MM.1S (cell line): ENCODE measurements at places on chromosomes 5 and 9.

DNA sequence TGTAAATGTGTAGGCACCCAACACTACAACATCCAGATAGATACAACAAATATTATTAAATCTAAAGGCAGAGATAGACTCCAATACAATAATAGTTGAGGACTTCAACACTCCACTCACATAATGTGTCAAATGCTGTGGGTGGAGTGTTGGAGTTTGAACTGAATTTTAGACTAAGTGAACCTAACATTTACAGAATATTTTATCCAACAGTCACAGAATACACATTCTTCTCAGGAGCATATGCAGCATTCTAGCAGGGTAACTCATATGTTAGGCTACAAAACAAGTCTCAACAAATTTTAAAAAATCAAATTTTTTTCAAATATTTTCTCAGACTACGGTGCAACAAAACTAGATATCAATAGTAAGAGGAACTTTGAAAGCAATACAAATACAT is 648.7 kb upstream of the CDH18 start:
- no peak overlapping the region for H3K4me3 ChIP-seq
- H3K27me3 ChIP-seq, result no peaks in the 10 kb centered on the region
- DNase-seq, result no peak
- H3K36me3 ChIP-seq, result no peaks in the 10 kb centered on the region

DNA sequence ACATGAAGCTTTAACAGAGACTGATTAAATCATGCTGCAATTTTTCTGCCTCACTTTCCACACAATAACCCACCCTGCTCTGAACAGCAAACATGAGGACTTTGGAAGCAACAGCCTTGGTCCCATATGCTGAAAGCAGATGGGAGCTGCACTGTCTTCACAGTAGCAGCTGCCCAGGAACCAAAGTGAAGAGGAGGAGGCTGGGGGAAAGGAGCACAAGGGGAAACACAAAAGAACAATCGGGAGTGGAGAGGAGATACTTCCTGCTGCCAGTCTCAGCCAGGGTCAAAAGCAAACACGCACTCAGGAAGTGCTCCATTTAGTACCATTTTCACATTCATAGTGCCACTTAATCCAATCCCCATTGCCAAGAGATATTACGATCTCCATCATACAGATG is 183.3 kb upstream of the PUM3 start:
- no peak for DNase-seq
- H3K27me3 ChIP-seq, result no peaks in the 10 kb centered on the region
- H3K27ac ChIP-seq, result no peak overlapping the region
- H3K4me3 ChIP-seq, result no peak overlapping the region
- H3K4me1 ChIP-seq, result no peaks in the 10 kb centered on the region

DNA sequence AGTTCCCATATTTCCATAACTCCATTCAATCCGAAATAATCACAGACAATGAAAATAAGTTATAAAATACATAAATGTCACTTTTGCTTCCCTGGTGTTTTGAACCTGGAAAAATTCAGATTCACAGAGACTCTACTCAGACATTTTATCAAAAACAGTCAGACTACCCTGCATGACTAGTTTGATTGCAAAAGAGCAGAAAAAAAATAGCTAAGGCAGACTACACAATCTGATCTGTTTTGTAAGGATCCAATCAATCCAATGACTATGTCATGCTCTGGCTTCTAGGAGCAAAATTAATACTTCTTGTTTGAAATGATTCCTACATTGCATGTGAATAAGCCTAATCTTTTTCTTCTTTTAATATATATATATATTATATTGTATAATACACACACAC is 1262.6 kb downstream of the EFNA5 start:
- no peaks in the 10 kb centered on the region for H3K4me1 ChIP-seq
- H3K4me3 ChIP-seq, result no peak overlapping the region
- no peaks in the 10 kb centered on the region for H3K27me3 ChIP-seq
- no peaks in the 10 kb centered on the region for H3K36me3 ChIP-seq

DNA sequence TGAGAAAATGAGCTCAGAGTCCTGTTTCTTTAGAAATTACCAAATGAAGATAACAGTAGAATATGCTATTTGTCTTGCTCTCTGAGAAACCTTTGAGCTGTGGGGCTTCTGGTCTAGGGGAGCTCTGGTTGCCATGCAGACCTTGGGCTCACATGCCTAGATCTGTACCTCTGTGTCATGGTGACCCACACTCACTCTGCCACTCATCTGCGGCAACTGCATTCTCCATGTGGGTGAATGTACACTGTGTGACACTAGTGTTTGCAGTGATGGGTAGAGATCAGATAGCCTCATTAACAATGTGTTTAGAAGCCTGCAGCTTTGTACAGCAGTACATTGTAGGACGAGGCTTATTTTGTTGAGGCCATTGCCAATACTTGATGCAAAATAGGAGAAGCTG is 521.2 kb downstream of the CHSY3 start:
- H3K27me3 ChIP-seq, result no peaks in the 10 kb centered on the region
- no peaks in the 10 kb centered on the region for H3K4me1 ChIP-seq
- DNase-seq, result no peak
- no peak overlapping the region for H3K4me3 ChIP-seq
- H3K36me3 ChIP-seq, result no peaks in the 10 kb centered on the region

DNA sequence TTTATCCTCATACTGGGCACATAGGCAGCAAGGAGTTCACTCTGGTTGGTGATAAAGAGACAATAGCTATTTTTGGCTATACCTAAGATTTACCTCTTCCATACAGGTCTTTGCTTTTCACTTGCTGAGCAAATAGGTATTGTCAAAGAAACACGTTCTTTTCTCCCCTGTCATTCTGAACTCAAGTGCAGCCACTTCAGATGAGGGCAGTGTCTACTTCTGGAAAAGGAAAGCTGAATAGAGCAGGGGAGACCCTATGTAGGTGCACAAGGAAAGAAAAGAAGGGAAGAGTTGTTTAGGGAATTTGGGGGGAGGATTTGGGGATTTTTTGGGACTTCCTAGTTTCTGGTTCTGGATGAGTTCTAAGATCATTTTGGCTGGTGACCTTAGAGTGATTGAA is 109.6 kb downstream of the ATP10B start:
- H3K4me3 ChIP-seq, result no peak overlapping the region
- H3K4me1 ChIP-seq, result peaks cover 50% of the 10 kb centered on the region
- no peaks in the 10 kb centered on the region for H3K27me3 ChIP-seq
- no peaks in the 10 kb centered on the region for H3K36me3 ChIP-seq
- DNase-seq, result no peak
- H3K27ac ChIP-seq, result no peak overlapping the region; the same call in 1 of the 2 replicates

DNA sequence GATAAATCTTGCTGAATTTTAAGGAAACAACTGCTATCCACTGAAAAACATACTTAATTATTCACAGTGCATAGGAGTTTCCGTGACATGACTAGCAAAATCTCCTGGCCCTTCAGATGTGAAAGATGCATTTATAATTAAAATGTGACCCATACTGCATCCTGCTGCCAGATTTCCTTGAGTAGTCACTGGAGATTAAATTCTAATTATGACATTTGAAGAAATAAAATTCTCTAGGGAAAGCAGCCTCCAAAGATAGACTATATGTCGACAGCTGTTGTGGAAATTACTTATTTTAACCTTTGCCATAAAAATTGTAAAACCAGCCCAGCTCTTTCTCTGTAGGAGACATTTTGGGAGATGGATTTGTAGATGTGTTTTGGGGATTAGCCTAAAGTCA is 193.6 kb upstream of the SMC2 start:
- H3K27ac ChIP-seq, result no peak overlapping the region
- no peak overlapping the region for H3K4me3 ChIP-seq
- H3K36me3 ChIP-seq, result no peaks in the 10 kb centered on the region
- no peaks in the 10 kb centered on the region for H3K4me1 ChIP-seq
- DNase-seq, result no peak
- H3K27me3 ChIP-seq, result no peaks in the 10 kb centered on the region

- no peaks in the 10 kb centered on the region for H3K36me3 ChIP-seq
- H3K4me1 ChIP-seq, result peaks cover 18% of the 10 kb centered on the region
These were observed 147.9 kb downstream of the C5orf15 start for GRCh38 chr5:133820507-133820906.

- DNase-seq, result no peak
- H3K4me1 ChIP-seq, result no peaks in the 10 kb centered on the region
- H3K27ac ChIP-seq, result no peak overlapping the region
- H3K27me3 ChIP-seq, result no peaks in the 10 kb centered on the region
- H3K36me3 ChIP-seq, result no peaks in the 10 kb centered on the region
These were observed 68.2 kb downstream of the LRSAM1 start for GRCh38 chr9:127519301-127520166.

- H3K27me3 ChIP-seq, result no peaks in the 10 kb centered on the region
- H3K4me3 ChIP-seq, result no peak overlapping the region
- no peak overlapping the region for H3K27ac ChIP-seq
- DNase-seq, result no peak
These were observed 16.6 kb downstream of the STOM start for GRCh38 chr9:121353241-121354061.
